ENCODE measurements at places on chromosomes 1 and 21.

- peak; percentile 74 for DNase-seq
These were observed 3.7 kb upstream of the NEK7 start for GRCh38 chr1:198153103-198153502.

- DNase-seq, result no peak
These were observed 15.8 kb downstream of the COLGALT2 start for GRCh38 chr1:184021728-184022127.

DNA sequence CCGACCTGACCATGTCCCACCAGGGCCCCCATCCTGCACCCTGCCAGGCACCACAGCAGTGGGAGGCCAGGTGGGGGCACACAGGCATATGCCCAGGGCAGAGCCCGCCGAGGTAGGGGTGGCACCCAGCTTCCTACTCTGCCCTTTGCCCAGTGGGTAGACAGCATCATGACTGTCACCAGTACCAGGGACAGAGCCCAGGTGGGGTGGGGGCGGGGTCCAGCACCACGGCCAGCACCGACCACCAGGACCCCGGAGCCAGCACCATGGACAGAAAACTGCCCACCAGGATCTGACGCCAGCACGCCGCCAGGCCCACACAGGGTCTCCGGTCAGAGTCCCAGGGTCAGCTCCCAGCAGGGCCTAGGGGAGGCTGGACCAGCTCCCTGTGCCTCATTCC lies 3.8 kb downstream of the TAS1R3 start:
- no peak for DNase-seq

DNA sequence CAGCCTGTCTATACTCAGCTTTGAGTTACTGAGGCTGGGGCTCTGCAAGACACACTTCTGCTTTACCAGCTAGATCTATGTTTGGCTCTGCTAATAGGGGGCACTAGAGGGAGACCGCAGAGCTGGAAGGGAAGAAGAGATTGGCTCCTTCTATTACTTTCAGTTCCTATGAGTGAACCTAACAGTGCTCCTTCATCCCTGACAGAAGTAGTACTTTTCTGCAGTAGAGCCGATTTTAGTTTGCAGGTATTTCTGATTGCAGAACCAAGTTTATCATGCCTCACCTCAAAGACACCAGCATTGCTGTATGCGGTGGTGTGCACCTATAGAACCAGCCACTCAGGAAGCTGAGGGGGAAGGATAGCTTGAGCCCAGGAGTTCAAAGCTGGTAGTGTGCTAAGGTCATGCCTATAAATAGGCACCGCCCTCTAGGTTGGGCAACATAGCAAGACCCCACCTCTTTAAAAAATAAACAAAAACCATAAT lies 5.7 kb upstream of the ZDHHC18 start:
- DNase-seq, result no peak

- DNase-seq, result no peak
These were observed 311.9 kb downstream of the PCP4 start for GRCh38 chr21:40179166-40179565.

GRCh38 chr1:2480236-2480985 lies 4.3 kb downstream of the PLCH2 start:
- no peak for DNase-seq

GRCh38 chr1:205043866-205044265 lies 854 bp downstream of the CNTN2 start:
- no peak for DNase-seq

GRCh38 chr1:4004635-4005430 lies 104.8 kb upstream of the C1orf174 start:
- peak; percentile 41 for DNase-seq

DNA sequence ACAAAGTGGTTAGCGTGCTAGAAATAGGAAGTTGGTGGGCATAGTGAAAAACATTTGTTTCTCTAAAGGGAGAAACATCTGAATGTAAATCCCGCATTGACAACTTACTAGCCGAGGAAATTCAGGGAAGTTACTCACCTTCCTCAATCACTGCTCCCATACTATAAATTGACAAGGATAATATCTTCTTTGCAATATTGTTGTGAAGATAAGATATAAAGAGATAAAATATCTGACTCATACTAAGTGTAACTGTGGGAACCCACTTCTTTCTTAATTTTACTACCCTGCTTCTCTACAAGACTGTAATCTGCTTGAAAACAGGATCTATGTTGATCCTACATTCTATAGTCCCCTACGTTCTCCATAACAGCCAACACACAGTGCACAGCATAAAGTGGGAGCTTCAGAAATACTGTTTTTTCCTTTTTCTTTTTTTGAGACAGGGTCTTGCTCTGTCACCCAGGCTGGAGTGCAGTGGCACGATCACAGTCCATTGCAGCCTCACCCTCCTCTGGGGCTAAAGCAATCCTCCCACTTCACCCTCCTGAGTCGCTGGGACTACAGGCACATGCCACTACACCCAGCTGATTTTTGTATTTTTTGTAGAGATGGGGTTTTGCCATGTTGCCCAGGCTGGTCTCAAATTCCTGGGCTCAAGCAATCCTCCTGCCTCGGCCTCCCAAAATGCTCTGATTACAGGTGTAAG lies 57.4 kb upstream of the C1orf21 start:
- no peak for DNase-seq

- DNase-seq, result no peak
These were observed 441.6 kb downstream of the NCAM2 start for GRCh38 chr21:21439761-21440160.

GRCh38 chr1:12245116-12245515 lies 15.3 kb downstream of the VPS13D start:
- no peak for DNase-seq

GRCh38 chr1:176102768-176103350 lies 104.2 kb downstream of the COP1 start:
- no peak for DNase-seq

DNA sequence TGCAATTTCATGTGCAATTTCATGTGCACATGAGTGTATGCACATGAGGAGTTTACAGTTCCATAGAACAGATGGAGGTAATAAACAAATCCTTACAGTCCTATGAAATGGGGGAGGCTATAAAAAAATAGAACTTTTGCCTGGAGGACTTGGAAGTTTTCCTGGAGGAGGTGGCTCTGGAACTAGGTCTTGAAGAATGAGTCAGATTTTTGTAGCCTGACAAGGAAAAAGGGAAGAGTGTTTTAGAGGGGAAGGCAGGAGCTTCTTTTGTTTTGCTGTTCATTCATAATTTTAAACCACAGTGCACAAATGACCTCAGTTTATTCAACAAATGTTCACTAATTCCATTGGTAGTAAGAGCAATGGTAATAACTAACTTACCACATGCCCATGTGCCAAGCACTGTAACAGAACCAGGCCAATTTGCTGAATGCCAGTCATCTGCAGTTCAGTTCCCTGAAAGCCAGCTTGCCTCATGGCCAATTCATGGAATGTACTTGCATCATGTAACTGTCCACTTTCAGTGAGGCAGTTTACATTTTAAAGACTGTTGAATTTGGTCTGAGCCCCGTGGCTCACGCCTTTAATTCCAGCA lies 2.7 kb downstream of the DIO1 start:
- no peak for DNase-seq

DNA sequence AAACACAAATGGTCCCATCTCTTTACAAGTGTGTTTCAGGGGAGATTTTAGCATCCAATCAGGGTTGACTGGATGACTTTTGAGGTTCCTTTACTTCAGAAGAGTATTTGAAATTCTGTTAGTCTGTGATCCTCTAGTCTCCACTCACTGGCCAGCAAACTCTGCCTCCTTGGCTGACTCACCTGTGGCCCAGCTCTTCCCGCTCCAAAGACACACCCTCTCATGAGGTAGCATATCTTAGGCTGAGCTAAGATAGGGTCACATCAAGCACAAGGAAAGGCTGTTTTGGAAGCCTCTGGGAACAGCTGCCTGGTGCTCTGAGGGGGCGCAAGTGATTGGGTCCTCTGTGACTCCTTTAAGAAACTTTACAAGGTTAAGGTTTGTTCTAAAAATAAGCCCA lies 102.3 kb upstream of the FGGY start:
- DNase-seq, result no peak

DNA sequence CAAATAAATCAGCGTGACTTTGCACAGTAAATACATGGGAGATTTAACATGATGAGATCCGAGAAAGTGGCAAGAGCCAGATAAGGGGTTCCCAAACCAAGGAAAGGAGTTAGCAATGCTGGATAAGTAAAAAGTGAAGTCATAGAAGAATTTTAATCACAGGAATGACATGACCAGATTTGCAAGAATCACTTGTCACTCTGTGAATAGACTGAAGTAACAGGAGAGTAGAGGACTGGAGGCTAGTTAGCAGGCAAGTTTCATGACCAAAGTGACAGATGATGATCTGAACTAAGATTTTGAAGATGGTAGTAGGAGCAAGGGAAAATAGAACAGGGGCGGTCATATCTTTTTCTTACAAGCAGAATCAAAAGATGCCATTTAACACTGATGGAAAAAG lies 8.4 kb downstream of the CFH start:
- DNase-seq, result no peak

DNA sequence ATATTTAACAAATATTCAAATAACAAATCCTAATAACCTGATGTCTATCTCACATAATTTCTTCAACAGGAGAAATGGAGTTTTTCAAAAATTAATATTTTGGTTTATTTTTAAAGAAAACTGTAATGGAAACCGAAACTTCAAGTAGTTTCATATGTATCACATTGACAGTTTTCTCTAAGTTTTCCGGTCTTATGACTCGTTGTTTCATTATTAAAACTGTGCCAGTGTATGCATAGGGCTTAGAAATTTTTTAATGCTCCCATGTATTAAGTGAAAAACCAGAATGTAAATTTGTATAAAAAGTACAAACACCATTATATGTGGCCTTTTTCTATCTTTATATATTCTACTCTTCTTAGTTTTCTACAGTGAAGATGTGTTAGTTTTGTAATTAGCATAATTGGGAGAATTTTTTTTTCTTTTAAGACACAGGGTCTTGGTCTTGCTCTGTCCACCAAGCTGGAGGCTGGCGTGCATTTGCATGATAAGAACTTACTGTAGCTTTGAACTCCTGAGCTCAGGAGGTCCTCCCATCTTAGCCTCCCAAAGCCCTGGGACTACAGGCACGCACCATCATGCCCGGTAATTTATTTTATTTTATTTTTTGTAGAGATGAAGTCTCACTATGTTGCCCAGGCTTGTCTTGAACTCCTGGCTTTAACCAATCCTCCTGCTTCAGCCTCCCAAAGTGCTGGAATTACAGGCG lies 43.9 kb upstream of the SAMSN1 start:
- DNase-seq, result no peak

- no peak for DNase-seq
These were observed 1.2 kb downstream of the RUSC1 start for GRCh38 chr1:155321639-155322503.

DNA sequence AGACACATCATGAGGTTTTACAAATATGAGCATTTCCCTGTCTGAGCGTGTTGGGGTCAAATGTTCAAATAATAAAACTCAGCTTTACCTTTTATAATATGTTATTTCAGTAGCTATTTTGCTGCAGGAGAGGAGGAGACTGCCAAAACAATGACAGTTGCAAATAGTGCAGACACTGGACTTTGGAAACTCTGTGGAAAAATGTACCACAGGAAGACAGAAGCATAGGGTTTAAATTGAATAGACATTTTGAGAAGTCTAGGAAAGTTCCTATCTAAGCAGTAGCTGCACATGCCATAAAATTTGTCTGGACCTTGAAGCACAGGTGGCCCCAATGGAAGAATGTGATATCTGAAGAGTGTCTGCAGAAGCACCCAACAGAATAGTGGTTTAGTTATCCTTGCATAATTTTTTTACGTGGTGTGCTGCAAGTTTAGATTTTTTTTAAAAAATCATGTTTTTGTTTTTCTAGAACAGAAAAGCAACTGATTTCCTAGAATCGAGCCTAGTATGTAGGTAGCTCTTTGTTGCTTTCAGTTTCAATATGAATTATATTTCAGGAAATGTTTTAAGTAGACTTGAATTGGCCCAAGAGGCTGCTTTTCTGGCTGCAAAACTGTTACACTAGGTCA lies 14.0 kb upstream of the GBP5 start:
- no peak for DNase-seq

DNA sequence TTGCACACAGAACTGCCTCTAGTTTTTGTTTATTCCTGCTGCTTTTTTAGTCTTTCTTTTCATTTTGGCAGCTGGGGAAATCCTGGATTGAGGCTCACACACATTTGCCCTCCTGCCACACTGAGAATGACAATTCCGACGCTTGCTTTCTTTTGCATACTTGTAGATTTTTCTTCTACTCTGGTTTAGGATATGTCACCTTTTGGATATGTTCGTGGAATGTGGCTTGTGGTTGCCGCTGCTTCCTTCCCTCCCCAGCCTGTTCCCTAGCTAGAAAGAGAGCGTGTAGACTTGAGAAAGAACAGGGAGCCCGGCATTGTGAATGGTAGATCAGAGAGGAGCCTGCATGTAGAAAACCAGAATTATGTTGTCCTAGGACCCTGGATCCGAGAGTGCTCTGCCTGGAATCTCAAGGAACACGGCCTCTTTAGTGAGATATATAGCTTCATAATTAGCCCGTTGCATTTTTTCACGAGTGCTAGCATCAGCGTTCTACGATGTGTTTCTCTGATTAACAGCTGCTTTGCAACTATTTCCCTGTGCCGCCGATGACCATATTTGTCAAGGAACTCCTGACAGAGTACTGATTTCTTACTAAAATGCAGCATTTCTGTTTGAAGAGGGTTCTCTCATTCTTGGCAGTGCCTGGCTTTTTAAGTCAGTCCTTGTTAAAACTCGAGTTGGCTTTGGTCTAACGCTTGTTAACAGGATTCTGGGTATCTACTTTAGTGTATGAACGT lies 56.2 kb downstream of the PEX14 start:
- DNase-seq, result no peak
